Mesangial cell (primary cell): ENCODE measurements at places on chromosomes 1 and 21. TPM values are rescaled to one million over a fixed set of nuclear protein-coding genes. Genes with fewer than 3 reads are reported as not detected.

The LCE3E gene
- not detected in 2 replicates for total RNA-seq

The UBASH3A gene
- not detected in 2 replicates for total RNA-seq

The IL24 gene
- not detected in 2 replicates for total RNA-seq

The MTARC1 gene
- total RNA-seq = 4.2 and 5.2 TPM in 2 replicates

The KRTAP6-3 gene
- total RNA-seq = not detected in 2 replicates

The DLGAP3 gene
- 0.13 and 0.16 TPM in 2 replicates for total RNA-seq

The ANGPTL3 gene
- total RNA-seq = not detected in 2 replicates

The DMRTA2 gene
- not detected in 2 replicates for total RNA-seq

The SLAMF6 gene
- total RNA-seq = not detected in 2 replicates

The VCAM1 gene
- total RNA-seq = 53.9 and 128 TPM in 2 replicates

The NTMT2 gene
- not detected in 2 replicates for total RNA-seq

The WDTC1 gene
- total RNA-seq = 19.4 and 33.7 TPM in 2 replicates

The CFHR3 gene
- not detected in 2 replicates for total RNA-seq

The KPRP gene
- total RNA-seq = not detected in 2 replicates

The SMIM1 gene
- 6.4 and 19.6 TPM in 2 replicates for total RNA-seq

The FAM72A gene
- 1.6 and 7.7 TPM in 2 replicates for total RNA-seq

The GFI1 gene
- not detected in 2 replicates for total RNA-seq

The NBPF8 gene
- 6.8 and 11.2 TPM in 2 replicates for total RNA-seq

The S100A1 gene
- 4.4 TPM in 1 of 2 replicates, not detected in the other for total RNA-seq

The RAD54L gene
- total RNA-seq = 2.8 and 16.0 TPM in 2 replicates

The RAB7B gene
- total RNA-seq = 0.33 and 1.6 TPM in 2 replicates

The SPRR1B gene
- not detected in 2 replicates for total RNA-seq

The MTMR11 gene
- 9.6 and 20.4 TPM in 2 replicates for total RNA-seq

The MR1 gene
- 1.1 and 4.2 TPM in 2 replicates for total RNA-seq

The PPIAL4G gene
- total RNA-seq = not detected in 2 replicates

The PM20D1 gene
- total RNA-seq = 0.63 and 1.5 TPM in 2 replicates

The RGSL1 gene
- total RNA-seq = not detected in 2 replicates

The PLEKHA6 gene
- 8.6 and 16.6 TPM in 2 replicates for total RNA-seq

The UAP1 gene
- 19.8 and 57.8 TPM in 2 replicates for total RNA-seq

The CAMSAP2 gene
- total RNA-seq = 10.9 and 14.7 TPM in 2 replicates

The PRRX1 gene
- total RNA-seq = 2.2 and 7.0 TPM in 2 replicates

The SPATA1 gene
- 1.6 and 2.1 TPM in 2 replicates for total RNA-seq

The AMY1A gene
- total RNA-seq = not detected in 2 replicates

The KNCN gene
- total RNA-seq = not detected in 2 replicates

The SPATA17 gene
- total RNA-seq = under 0.01 and 0.89 TPM in 2 replicates

The RBM11 gene
- total RNA-seq = 2.0 TPM in 1 of 2 replicates, not detected in the other

The IGSF8 gene
- 24.3 and 31.2 TPM in 2 replicates for total RNA-seq

The GPR52 gene
- 0.51 TPM in 1 of 2 replicates, not detected in the other for total RNA-seq

The MROH9 gene
- not detected in 2 replicates for total RNA-seq

The CLDN17 gene
- not detected in 2 replicates for total RNA-seq

The TPTE gene
- not detected in 2 replicates for total RNA-seq

The COL8A2 gene
- total RNA-seq = 1.5 and 5.7 TPM in 2 replicates

The CXADR gene
- 5.9 and 17.4 TPM in 2 replicates for total RNA-seq

The MROH7 gene
- 0.13 TPM in 1 of 2 replicates, not detected in the other for total RNA-seq

The PTPN22 gene
- total RNA-seq = 0.33 and 0.76 TPM in 2 replicates

The LORICRIN gene
- total RNA-seq = not detected in 2 replicates

The PGLYRP3 gene
- not detected in 2 replicates for total RNA-seq
